ENCODE measurements at places on chromosomes 7 and 10. TPM values are rescaled to one million over a fixed set of nuclear protein-coding genes. Genes with fewer than 3 reads are reported as not detected.

The A1CF gene
- 0.13 TPM for total RNA-seq

The CPN1 gene
- total RNA-seq: not detected

DNA sequence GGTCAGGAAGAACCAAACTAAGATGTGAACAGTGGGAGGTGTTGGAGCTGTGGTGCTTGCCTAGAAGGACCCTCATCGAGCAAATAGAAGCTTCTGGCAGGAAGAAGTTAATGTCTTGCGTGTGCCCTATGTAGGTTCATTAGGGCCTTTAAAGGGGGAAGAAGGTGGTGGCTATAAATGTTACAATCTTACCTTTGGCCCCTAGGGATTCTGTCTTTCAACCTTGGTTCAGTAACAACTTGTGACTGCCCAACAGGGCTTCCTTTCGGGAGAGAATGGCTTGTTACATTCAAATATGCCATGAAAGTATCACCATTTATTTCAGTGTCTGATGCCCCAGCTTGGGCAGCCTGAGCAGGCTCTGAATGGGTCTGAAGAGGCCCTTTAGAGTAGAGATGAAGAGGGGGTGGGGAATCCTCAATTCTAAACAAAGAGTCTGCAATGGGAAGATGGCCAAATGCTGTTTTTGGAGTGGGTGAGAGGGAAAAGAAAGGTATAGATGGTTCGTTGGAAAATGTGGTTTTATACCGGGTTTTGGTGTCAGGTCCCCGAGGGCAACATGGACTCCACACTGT is 108.0 kb downstream of the TCF7L2 start:
- no peak for DNase-seq

DNA sequence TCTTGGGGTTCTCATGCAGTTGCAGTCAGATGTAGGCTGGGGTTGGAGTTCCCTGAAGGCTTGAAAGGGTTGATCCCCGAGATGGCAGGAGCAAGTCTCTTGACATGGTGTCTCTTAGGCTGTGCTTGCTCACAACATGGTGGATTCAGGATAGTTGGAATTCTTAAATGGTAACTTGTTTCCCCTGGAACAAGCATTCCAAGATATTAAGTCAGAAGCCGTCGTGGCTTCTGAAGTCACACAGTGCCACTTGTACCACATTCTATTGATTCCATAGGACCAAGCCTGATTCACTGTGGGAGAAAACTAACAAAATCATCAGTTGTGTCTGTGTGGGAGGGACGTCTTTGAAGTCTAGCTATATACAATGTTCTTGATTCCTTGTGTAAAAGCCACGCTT is 3.5 kb upstream of the SLC35B4 start:
- DNase-seq: no peak

GRCh38 chr10:78550716-78551115 is 517.1 kb downstream of the RPS24 start:
- DNase-seq: no peak

DNA sequence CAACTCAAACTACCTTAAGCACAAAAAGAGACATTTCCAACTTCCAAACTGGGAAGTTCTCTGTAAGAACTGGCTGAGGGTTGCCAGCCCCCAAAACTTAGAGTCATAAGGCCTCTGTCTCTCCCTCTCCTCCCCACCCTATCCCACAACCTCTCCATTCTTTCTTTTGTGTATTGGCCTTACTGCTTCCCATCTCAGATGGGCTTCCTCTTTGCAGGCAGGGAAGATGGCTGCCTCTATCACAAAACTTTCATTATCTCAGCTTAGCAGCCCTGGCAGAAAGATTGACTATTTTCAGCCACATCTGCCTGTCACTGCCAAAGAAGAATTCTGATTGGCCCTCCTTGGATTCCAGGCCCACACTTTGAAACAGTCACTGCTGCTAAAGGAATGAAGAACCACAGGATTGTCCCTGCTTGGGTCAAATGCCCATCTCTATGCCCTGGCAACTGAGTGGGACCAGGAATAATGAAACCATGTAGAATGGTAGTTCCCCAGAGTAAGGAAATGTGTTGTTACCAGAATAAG is 58.0 kb upstream of the PRKAR2B start:
- DNase-seq: no peak
